Iris pigment epithelial cell (primary cell): ENCODE measurements at places on chromosomes 6 and 20.
A peak's percentile ranks its signal among the peaks of the same experiment; 100 is the strongest.

DNA sequence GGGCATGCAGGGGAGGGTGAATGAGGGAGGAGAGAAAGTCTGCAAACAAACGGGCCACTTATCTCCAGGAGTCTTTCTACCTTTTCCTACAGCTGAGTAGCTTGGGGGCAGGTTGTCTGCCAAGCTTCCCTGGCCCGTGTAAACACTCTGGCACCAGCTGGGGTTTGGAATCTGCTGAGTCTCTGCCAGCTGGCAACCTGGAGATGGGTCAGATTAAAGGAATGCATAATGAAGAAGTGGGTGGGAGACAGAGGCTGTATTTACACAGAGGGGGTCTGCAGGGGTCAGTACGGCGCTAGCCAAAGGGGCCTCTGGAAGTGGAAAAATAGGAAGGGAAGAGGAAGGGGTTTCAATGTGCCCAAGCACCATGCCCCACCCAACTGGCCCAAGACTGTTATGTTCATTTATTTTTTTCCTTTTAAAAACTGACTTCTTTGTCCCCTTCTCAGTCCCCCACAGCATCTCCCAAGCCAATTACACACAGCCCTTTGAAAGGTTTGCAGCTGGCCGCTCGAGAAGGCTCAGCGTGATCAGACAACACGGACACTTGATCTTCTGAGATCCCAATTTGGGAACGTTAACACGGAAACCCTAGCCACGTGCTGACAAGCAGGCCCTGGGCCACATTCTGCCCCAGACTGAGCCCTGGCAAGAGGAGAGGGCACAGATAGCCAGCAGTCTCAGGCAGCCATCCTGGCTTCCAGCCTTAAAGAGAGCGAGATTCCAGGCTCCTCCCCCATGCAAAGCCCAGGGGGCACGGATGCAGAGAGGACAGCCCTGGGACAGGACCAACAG, 25.2 kb downstream of the TRAM2 start:
- DNase-seq, result peak; percentile 78

GRCh38 chr6:33317419-33317668, 200 bp downstream of the ZBTB22 start:
- no peak for DNase-seq

DNA sequence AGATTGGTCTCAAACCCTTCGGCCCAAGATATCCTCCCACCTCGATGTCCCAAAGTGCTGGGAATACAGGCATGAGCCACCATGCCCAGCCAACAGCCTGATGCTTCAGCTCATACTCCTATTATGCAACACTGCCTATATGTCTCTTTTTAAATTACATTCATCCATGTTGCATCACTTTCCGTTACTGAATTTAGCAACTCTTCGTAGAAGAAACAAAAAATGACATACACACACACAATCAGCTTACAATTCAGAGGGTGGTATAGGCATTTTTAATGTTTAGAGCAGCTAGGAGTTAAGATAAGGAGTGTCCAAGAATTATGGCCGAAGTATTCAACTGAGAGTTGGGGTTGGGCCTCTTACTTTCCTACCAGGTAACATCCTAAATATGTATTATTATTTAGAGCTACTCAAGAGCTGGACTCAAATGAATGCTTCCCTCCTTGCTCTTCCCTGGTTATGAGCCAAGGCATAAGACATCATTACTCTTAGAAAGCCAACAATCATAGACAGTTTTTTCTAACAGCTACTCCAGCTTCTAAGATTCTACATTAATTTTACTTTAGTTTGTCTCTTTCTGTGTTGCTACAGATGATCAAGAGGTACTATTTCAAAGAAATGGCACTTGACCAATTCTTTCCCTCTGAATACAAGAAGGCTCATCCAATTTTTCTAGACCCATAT, 62.0 kb upstream of the BMP5 start:
- DNase-seq, result peak; percentile 48

DNA sequence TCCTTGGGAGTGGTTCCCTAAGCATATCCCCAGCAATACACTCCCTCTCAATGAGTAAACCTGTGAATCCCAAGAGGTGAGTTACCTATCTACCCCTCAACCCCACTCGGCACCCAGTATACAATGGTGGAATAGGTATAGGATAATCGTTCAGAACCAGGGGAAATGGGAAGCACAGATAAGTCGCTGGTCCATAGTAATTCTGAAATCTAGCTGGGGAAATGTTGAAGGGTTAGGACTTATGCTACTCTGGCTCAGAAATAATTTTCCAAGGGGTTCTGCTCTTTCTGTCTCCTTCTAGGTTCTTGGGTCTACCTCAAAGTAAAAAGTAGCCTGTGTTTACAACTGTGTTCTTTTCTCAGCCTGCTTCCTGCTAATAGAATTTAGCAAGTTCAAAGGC, 62.3 kb upstream of the NNAT start:
- no peak for DNase-seq

DNA sequence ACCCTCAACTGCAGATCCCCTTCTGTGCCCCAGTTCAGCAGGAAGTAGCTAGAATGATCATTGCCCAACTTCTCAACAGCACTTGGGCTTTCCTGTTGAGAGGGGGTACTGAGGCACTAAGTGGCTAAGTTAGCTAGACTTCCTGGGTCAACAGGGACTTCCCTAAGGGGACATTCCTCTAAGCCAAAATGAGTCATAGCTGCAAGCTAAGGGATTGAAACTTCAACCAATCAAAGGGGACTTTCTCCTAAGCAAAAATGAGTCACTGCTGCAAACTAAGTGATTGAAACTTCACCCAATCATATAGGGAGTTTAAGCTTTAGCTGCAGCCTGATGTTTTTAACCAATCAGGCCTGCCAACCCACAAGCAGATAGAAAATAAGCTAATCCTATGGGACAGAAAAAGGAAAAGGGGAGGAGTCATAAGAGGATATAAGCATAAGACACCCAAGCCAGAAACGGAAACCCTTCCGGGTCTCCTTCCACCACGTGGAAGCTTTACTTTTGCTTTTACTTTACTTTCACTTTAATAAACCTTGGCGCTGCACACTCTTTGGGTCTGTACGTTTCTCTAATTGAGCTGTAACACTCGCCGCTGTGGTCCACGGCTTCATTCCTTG, 659.0 kb upstream of the HS3ST5 start:
- no peak for DNase-seq

GRCh38 chr6:124753562-124754105, 208.6 kb upstream of the RNF217 start:
- no peak for DNase-seq

- peak; percentile 65 for DNase-seq
These were observed 144.0 kb downstream of the LRRC1 start for GRCh38 chr6:53938810-53939209.

GRCh38 chr6:36963451-36964290, 9.1 kb downstream of the PI16 start:
- DNase-seq, result no peak

DNA sequence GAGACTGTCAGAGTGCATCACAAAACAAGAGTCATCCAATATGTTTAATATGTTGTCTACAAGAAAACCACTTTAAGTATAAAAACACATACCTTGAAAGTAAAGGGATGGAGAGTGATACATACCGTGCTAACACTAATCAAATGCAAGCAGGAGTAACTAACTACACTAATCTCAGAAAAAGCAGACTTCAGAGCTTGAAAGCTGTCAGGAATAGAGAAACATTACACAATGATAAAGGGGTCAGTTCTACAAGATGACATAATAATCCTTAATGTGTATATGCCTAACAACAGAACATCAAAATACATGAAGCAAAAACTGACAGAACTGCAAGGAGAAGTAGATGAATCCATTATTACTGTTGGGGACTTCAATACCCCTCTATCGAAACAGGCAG, 59.7 kb upstream of the SMIM29 start:
- no peak for DNase-seq

DNA sequence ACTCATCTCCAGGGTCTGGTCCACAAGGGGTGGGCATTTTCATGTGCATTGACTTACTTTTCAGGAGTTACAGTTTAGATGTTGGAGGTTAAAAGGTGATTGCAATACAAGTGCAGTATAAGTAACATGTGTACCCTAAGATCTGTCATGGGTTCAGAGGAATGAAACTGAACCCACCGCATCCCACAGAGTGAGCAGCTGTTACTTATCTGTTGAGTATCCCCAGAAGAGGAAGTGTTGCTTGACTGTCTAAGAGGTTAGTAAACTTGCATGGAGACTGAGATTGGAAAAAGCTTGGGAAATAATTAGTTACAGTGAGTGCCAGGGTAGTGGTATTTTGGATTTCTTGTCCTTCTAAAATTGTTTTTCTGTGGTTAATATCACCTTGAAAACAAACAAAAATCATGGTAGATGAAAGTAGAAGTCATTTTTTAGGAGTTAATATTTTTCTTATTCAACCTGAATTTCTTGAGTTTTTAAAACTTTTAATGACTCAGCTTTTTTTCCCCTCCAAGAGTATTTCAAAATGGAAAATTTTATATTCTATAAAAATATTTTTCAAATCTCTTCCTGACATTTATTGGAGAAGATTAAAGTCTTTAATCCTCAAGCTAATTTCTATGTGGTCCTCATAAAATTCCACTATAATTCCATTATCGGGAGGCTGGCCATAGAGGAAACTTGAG, 306.1 kb downstream of the ZNF217 start:
- no peak for DNase-seq

GRCh38 chr6:138728662-138729061, 44.9 kb upstream of the CCDC28A start:
- DNase-seq, result no peak

GRCh38 chr20:41133709-41134361, 3.5 kb upstream of the PLCG1 start:
- DNase-seq, result no peak

DNA sequence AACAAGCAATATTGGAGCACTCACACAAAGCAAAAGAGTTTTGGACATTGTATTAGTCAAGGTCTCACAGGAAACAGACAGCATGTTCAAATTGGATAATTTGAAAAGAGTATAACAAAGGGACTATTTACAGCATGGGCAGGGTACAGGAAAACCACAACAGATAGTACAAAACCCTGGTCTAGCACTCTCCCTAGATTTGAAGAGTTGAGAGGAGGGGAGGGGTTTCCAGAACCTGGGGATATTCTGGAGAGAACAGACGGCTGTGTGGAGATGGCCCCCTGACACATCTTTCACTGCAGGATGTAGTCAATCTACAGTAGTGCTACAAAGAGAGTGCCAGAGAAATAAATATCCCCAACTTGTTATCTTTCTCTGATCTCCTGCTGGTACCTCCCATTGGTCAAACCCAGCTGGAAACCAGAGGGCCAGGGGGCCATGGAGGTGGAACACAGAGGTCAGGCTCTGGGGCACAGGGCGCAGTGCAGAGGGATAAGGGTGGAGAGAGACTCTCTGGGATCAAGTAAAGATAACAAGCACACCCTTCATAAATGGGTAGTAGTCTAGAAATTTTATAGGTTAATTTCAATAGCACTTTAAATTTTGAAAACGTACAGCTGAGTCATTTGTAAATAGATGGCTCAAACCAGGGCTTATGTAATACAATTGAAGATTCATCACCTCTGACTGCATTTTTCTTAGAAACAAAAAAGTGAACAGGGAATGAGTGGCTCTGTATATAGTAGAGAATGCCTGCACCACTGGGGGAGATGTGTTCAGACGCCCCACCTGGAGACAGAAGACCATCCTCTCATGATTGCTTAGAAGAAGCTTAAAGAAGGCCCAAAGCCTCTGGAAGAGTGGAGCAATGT, 25.7 kb downstream of the RCAN2 start:
- peak; percentile 45 for DNase-seq

DNA sequence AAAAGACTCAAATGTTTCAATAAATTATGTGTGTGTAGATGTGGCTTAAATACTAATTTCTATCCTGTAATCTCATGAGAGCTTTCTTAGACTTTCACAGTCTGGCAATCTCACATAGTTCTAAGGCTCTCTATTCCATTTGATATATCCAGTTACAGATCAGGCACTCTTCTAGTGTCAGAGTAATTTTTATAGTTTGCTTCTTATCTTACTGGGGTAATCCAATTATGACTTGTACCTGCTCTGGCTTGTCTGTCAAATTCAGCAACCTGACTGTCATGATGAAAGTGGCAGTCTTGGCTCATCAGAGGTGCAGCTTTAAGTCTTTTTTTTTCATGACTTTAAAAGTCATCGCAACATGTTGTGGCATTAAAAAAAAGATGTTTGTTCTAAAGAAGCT, 513.2 kb upstream of the MAN1A1 start:
- DNase-seq, result no peak

DNA sequence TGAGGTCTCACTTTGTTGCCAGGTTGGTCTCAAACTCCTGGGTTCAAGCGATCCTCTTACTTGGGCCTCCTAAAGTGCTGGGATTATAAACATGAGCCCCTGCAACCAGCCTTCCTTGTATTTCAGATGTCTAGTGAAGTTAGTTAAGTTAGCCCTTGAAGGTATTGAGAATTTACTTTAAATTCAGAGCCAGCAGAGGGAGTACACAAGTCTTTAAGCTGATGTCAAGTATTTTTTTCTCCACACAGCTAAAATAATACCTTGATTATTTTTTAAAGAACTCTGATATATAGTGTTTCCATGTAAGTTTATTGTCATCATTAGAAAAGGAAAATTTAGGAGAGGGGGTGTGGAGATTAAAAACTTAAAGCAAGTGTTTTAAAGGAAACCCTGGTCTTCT, 9.8 kb downstream of the FOXO3 start:
- DNase-seq, result no peak

GRCh38 chr20:36275011-36275410, 31.1 kb upstream of the DLGAP4 start:
- DNase-seq, result no peak

DNA sequence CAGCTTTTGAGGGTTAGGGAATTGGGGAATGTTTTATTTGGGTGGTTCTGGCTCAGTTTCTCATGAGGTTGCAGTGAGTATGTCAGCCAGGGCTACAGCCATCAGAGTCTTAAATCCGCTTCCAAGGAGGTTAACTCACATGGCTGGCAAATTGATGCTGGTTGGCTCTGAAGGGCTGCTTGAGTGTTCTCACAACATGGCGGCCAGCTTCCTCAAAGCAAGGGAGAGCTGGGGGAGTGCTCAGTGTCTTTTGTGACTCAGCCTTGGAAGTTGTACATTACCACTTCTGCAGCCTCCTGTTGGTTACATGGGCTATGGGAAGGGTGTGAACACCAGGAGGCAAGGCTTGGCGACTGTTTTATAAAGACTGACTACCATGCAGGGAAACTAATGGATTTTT, 17.8 kb upstream of the PPP1R3G start:
- DNase-seq, result no peak

DNA sequence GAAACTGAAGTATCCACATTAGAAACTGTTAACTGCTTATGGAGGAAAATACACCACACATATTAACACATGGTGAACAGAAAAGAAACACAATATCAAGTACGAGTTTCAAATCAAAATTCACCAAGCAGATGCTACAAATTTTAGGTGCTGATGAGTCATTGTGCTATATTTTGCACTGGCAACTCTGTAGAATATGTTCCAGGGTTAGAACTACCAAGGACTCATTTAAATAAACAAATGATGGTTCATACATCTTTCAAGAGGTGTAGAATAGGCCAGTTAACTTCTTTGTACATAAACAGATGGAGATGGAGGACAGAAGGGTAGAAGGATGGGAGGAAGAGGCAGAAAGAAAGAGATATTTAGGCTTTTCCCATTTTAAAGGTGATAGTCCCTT, 184.9 kb downstream of the ARHGAP18 start:
- peak; percentile 65 for DNase-seq

- DNase-seq, result peak; percentile 43
These were observed 9.4 kb upstream of the NCOA7 start for GRCh38 chr6:125781314-125781868.
